Activated CD8-positive, alpha-beta memory T cell treated with anti-CD3 and anti-CD28 coated beads for 1 hour (primary cell): ENCODE measurements at places on chromosomes 7 and 10.

GRCh38 chr7:149285603-149286002 is 23.6 kb downstream of the ZNF783 start:
- DNase-seq = no peak

DNA sequence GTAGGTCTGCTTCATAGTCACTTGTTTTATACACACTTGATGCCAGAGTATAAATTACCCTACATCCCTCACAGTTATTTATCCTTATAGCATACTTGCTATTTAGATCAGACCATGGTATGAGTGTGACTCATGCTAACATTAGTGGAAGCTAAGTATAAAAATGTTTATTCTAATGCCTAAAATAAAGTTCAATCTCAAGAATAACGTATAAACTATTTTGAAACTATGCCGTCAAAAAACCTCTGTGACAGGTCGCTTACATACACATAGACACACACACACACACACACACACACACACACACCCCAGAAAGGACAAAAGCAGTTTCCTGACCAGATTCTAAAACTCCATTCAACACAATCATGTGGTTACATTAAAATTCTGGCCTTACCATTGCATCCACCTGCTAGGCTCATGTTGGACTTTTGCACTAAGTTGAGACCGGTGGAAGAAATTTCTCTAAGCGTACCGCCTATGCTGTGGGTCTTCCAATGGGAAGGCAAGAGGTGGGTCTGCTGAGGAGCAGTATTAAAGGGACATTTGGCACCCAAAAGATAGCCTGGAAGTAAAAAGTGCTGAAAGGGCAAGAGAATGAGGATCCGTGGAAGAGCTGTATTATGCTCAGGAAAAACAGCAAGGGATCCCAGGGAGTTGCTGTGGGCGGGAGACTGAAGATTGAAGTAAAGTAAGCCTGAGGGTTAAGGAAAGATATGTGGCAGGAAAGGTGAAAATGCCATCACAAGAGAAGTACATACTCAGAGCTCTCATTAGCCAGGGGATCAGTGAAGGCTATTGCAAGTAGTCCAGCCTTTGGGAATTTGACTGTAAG is 5.0 kb downstream of the FOXP2 start:
- DNase-seq = no peak

DNA sequence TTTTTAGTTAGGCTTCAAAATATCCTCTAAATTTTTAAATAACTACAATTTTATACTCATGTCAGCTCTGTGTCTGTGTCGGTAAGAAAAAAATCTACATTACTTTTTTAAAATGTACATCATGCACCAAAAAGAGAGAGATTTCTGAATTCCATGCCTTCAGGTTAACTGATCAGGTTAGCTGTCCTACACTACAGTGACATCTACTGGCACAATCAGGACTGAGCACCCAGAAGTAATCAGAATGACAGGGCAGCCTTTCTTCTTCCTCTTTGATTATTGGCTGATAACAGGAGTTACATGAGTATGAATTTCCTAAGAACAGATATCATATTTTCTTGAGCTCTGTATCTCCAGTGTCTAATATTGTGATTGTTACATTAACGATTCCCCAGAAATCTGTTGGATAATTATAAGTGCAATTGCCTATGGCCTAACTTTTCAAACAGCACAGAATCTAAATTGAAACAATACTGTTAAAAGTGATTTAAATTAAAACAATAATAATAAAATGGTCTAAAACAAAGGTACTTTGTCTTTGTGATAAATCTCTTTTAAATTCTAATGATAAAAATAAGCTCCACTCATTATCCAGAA is 41.8 kb upstream of the HYCC1 start:
- DNase-seq = peak; percentile 8

DNA sequence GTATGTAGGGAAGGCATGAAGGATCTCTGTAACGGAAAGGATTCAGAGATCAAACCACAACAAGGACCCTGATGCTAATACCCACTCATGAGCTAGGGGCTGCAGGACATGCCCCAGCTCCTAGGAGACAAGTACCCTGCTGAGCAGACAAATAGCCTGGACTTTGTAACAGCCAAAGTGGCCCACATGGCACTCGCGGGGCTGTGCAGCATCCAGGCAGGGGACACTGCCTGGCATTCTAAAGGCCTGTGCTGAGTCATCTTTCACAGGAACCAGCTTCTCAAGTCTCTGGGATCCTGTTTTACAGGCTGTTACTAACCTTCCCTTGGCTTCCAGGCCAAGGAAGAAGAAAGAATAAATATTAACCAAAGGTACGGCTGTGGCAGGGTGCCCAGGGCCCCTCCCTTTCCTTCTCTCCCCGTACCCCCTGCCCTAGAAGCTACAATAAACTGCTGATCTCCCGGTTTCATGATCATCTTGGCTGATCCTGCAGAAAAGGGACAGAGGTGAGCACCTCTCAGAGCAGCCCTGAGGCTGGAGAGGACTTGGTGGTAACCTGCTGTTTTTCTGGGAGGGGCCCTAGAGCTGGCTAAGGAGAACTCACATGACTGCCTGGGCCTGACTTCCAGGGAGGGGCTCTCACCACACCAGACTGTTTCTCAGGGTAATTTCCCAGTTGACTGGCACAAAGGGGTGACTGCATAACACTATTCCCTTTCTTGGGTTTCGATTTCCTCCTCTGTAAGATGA is 4.2 kb upstream of the RPEL1 start:
- no peak for DNase-seq

DNA sequence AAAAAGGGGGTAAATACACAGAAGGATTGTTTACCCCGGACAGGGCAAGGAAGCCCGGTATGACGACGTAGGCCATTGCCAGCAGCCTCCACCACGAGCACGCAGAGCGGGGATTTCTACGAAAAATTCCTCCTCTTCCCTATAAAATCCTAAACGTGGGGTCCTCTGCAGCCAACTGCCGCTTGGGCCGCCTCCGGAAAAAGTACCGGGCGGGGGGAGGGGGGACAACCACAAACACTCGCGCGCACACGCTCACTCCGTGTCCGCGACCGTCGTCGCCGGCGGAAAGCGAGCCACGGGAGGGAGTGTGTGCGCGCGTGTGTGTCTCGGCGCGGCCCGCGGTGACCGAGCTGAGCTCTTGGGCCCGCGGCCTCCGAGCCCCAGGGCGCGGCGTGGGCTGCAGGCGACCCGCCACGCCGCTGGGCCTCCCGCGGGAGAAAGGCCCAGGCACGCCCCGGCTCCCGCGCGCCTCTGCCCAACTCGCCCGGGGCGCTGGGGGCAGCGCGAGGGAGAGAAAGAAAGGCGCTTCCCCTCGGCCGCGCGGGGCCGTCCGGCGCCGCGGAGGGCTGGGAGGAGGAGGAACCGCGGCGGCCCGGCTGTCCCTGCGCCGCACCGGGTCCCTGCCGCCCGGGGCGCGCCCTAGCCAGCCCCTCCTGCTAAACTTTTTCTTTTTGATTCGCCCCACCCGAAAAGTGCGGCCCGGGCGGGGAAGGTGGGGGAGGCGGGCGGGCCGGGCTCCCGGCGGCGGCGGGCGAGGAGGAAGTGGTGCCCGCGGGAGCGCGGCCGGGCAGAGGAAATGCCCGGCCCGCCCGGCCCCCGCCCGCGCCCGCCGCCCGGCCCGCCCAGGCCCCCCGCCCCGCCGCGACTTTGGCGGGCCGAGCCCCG is 1.5 kb downstream of the CTBP2 start:
- DNase-seq = no peak

DNA sequence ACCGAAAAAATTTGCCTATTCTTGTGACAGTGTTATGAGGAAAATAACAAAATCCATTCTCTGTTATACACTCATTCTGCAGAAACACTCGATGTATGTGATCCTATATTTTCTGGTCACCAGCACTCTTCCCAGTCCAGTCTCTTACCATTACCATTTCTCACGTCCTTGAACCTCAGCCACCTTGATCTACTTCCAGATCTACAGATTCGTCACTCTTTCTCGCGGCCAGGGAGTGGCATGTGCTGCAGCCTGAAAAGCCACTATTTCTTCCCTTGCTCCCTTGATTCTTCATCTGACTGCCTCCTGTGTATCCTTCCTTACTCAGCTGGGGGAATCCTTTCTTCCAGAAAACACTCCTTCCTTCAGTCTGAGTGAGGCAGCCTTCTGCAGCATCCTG is 14.1 kb upstream of the TAF3 start:
- DNase-seq = no peak

GRCh38 chr7:85469446-85470010 is 282.7 kb upstream of the SEMA3D start:
- no peak for DNase-seq

GRCh38 chr7:39421251-39421650 is 145.0 kb upstream of the YAE1 start:
- no peak for DNase-seq

DNA sequence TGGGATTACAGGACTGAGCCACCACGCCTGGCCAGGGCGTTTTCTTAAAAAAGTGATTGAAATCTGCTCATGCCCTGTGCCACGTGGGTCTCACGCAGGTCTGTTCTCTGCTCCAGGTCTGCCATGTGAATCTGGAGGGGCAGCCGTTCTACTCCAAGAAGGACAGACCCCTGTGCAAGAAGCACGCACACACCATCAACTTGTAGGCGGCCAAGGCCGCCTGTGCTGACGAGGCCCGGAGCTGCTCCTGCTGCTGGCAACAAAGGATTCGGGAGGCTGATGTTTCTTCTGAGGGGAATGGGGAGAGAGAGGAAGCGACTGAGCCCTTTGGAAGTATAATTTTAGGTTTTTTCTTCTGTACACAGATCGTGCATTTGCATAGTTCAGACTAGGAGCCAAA is 23.6 kb upstream of the BMPR1A start:
- no peak for DNase-seq

GRCh38 chr7:44432381-44432977 is 58.0 kb downstream of the NUDCD3 start:
- DNase-seq = no peak

GRCh38 chr10:73819513-73820093 is 8.2 kb upstream of the NDST2 start:
- no peak for DNase-seq

DNA sequence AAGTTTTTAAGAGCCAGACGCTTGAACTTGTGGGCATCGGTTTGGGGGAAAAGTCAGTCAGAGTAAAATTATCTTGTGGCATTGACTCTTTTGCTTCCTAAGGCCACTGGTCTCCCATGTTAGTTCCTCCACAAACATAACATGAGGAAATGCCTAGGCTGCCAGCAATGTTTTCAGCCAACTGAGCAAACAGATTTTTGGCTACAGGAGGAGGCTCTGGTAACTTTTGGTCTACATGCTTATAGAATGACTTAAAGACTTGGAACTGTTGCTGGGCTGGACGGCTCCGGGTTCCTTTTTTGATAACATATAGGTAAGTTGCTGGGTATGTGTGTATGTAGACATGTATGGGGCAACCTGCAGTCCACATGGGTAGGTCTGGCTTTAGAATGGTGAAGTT is 9.6 kb upstream of the ZNF239 start:
- no peak for DNase-seq

DNA sequence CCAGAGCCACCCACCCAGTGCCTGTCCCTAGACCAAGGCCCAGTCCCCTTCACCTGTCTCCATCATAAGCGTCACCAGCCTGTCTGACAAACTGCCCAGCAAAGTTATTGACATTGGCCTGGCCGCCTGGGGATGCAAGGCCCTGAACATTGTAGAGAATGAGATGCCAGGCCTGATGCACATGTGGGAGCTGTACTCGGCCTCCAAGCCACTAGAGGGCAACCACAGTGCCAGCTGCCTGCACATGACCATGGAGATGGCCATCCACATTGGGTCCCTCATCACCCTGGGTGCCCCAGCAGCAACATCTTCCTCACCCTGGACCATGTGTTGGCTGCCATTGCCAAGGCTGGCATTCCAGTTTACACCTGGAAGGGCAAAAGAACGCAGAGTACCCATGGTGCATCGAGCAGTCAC is 63.7 kb upstream of the ANTXRL start:
- DNase-seq = no peak

DNA sequence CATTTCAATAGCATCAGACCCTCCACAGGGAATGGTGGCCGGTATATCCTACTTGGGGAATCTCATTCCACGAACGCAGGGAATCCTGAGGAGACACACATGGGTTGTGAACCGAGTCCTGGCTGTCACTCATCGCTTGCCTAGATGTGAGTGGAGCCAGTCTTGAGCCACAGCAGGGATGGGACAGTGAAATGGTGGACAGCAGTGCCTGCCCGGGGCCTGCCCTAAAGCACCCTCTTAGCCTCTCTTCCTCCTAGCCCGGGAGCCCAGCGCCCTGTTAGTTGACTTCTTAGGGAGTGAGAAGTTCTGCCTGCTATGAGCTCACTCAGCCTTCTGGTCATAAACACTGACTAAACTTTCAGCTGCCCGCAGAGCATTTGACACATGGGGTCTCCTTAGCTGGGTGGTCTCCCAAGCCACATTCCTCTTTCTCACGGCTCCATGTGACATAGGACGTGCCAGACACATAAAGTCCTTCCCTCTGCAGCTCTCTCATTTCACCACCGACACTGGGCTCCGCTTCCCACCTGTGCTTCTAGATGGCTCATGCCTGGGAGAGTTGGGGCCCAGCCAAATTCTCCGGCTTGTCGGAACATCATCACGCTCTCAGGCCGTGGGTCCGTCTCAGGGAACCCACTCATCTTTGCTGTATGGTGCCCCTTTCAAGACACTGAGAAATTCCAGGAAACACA is 60.9 kb downstream of the TCERG1L start:
- DNase-seq = no peak

GRCh38 chr7:15582773-15583172 is 21.0 kb upstream of the AGMO start:
- DNase-seq = no peak

DNA sequence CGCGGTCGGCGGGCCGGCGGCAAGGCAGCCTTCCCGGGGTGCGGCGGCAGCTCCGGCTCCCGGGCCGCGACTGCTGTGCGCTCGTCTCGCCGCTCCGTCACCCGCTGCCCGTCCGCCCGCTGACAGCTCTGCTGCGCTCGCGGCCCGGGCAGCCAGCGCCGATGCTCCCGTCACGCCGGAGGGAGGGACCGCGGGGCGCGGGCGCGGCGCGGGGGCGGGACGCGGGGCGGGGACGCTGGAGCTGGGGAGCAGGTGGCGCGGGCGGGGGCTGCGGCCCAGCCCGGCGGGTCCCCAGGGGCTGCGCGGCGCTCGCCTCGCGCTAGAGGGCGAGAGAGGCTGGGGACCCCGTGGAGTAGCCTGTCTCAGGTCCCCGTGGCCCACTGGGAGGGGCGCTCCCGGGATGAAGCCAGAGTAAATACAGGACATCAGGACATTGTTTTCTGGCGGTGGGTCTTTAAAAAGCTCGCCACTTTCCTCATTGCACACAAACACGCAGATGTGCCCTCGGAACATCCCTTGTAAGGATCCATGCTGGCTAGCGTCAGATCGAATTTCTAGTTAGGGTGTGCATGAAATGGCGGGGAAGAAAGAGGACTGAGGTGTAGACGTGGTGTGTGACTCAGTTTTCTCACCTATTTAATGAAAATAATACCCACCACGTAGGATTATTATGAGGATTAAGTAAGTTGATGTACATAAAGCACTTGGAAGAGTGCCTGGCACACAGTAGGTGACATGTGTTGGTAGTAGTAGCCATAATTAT is at the start of gene ELAPOR2:
Gene ELAPOR2 (minus strand): TSS at position 130 of the 763 bp plus-strand sequence. CDS start 141 bp downstream, outside the sequence.
- DNase-seq = peak; percentile 70

DNA sequence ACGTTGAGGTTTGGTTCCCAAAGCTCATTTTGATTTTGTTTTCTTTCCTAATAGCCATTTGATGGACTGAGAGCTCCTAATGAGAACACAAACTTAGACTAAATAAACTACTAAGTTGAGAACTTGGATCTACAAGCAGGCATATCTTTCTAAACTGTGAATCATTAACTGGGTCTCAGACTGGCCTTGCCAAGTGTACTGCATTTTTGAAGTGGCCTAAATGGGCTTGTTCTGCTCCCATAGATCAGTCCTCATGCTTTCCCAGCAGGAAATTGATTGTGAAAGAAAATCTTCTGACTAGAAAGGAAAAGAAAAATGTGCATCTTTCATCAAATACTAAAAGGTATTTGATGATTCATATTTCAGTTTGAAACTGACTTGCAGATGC is 46.7 kb upstream of the RBM33 start:
- no peak for DNase-seq
